Ascending aorta (tissue), 2 donors: ENCODE measurements at places on chromosomes 11 and 22. TPM values are rescaled to one million over a fixed set of nuclear protein-coding genes. Genes with fewer than 3 reads are reported as not detected.

SMTNL1 gene
- total RNA-seq: not detected

VSIG2 gene
- not detected for total RNA-seq

AHNAK gene
- total RNA-seq: 718 TPM

DNA sequence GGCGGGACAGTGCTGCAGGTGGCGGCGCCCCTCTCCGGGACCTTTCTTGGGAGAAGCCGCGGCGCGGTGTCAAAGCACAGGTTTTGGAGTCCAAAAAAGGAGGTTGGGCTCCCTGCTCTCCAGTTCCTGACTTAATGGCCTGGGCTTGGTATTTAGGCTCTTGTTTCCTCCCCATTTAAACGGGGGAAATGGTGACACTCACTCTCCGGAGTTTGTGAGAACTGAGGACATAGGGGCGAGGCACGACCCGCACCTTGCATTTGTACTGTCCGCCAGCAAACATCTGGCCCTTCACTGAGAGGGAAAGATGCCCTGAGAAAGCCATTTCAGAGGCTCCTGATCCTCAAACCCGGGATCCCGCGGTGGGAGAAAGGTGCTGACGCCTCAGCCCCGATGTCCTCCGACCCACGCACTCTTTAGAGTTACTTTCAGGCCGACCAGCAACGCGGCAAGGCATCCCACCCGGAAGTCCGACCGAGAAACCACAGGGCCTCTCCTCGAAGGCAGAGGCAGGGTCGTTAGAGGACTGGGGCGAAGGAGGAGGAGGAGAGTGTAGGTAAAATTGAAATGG is 2.9 kb upstream of the WDR74 start:
- peak overlapping the region; percentile 93 for H3K27ac ChIP-seq
- peaks cover 6% of the 10 kb centered on the region for H3K4me1 ChIP-seq
- no peaks in the 10 kb centered on the region for H3K36me3 ChIP-seq
- peak; percentile 75 for DNase-seq
- H3K27me3 ChIP-seq: no peaks in the 10 kb centered on the region

DNA sequence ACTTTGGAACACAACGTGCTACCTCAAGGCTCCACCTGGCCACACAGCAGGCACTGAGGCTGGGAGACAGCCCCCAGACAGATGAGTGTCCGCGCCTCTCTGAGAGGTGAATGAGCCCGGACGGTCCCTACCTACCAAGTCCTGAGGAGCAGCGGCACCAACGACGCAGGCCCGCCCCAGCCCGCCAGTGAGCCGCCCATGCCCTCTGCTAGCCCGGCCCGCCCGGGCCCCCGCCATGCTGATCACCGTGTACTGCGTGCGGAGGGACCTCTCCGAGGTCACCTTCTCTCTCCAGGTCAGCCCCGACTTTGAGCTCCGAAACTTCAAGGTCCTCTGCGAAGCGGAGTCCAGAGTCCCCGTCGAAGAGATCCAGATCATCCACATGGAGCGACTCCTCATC is at the start of gene DDI1:
Gene DDI1, plus strand, starts transcription at position 53 of the 400 bp plus-strand sequence. Its CDS starts 183 bp downstream, at position 236.
- no peak within 1 kb of the TSS for H3K27ac ChIP-seq
- no peaks in the 10 kb centered on the region for H3K27me3 ChIP-seq
- H3K4me1 ChIP-seq: peaks cover 3% of the 10 kb centered on the region
- no peak for DNase-seq
- no peak within 1 kb of the TSS for H3K4me3 ChIP-seq

DNA sequence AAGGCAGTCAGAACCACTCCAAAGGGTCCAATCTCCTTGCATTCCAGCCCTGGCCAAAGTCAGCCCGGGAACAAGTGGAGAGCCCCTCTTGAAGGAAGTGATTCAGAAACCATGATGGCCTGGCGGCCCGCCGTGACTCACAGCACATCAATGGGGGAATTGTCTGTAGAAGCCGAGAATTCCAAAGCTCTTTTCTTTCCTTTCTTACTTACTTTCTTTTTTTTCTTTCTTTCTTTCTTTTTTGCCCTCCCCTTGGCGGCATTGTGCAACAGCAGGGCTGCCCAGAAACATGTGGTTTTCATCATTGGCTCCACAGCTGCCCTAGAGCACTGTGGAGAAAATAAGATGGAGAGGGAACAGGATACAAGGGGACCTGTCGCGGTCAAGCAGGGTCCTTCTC is 140.2 kb upstream of the TIMP3 start:
- no peak overlapping the region for H3K27ac ChIP-seq
- peak; percentile 70 for DNase-seq
- H3K4me1 ChIP-seq: no peaks in the 10 kb centered on the region
- H3K36me3 ChIP-seq: no peaks in the 10 kb centered on the region
- H3K4me3 ChIP-seq: no peak overlapping the region

- no peaks in the 10 kb centered on the region for H3K36me3 ChIP-seq
- no peaks in the 10 kb centered on the region for H3K4me1 ChIP-seq
- no peak overlapping the region for H3K4me3 ChIP-seq
- no peak overlapping the region for H3K27ac ChIP-seq
- no peak for DNase-seq
Measured at GRCh38 chr11:16984229-16984628, 30.0 kb downstream of the PLEKHA7 start.

- H3K36me3 ChIP-seq: no peaks in the 10 kb centered on the region
- H3K27me3 ChIP-seq: no peaks in the 10 kb centered on the region
- H3K4me3 ChIP-seq: no peak overlapping the region
- no peak overlapping the region for H3K27ac ChIP-seq
- H3K4me1 ChIP-seq: no peaks in the 10 kb centered on the region
- no peak for DNase-seq
Measured at GRCh38 chr22:22750335-22751042, 106.1 kb downstream of the GGTLC2 start.

GRCh38 chr22:44599500-44600140 is 101.6 kb upstream of the RTL6 start:
- H3K36me3 ChIP-seq: no peaks in the 10 kb centered on the region
- DNase-seq: no peak
- no peaks in the 10 kb centered on the region for H3K27me3 ChIP-seq
- H3K27ac ChIP-seq: no peak overlapping the region

DNA sequence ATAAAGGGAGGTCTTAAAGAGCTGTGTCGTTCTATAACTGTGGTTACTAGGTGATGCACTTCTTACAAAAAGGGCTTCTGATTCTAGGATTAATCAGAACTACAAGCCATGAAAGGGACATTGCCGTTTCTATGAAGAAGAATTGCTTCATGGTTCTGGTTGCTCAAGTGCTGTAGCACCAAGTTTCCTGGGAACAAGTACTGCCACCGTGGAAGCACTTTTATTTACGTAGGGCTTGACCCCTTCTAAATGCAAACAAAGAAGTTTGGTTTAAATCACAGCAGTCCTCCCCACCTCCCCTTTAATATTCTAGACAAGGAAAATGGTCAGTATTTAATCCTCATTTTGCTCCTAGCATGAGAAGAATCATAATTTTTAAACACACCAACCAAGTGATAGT is 9.8 kb downstream of the YAP1 start:
- peaks cover 16% of the 10 kb centered on the region for H3K36me3 ChIP-seq
- H3K4me3 ChIP-seq: peak overlapping the region; percentile 19
- H3K27me3 ChIP-seq: no peaks in the 10 kb centered on the region
- no peak for DNase-seq
- peak overlapping the region; percentile 21 for H3K27ac ChIP-seq

- no peaks in the 10 kb centered on the region for H3K4me1 ChIP-seq
- DNase-seq: peak; percentile 37
- H3K27me3 ChIP-seq: no peaks in the 10 kb centered on the region
- H3K36me3 ChIP-seq: no peaks in the 10 kb centered on the region
- H3K4me3 ChIP-seq: no peak overlapping the region
- H3K27ac ChIP-seq: no peak overlapping the region
Measured at GRCh38 chr11:124886978-124887666, 10.5 kb downstream of the ROBO4 start.

DNA sequence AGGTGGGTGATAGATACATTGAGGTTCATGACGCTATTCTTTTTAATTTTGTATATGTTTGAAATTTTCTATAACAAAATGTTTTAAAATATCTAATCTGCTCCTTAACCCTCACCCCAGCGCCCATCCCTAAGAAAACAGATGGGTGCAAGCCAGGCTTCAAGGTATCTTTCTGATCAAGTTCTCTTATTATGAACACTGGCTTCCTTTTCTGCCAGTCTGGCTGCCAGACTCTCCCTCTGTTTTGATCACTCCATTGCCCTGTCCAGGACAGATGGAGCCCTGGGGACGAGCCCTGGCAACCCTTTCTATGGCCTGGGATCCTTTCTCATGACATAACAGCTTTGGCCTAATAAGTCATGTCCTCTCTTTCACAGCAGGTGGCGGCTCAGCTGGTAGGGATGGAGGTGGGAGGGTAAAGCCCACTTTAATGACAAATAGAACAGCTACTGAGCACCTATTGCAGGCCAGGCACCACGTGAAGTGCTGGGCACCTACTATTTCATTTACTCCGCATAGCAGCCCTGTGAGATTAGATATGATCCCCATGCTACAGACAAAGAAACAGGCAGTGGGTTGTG is 38.4 kb downstream of the DRD2 start:
- no peak for DNase-seq
- H3K4me1 ChIP-seq: no peaks in the 10 kb centered on the region
- no peaks in the 10 kb centered on the region for H3K36me3 ChIP-seq
- H3K27me3 ChIP-seq: no peaks in the 10 kb centered on the region
- H3K27ac ChIP-seq: no peak overlapping the region

DNA sequence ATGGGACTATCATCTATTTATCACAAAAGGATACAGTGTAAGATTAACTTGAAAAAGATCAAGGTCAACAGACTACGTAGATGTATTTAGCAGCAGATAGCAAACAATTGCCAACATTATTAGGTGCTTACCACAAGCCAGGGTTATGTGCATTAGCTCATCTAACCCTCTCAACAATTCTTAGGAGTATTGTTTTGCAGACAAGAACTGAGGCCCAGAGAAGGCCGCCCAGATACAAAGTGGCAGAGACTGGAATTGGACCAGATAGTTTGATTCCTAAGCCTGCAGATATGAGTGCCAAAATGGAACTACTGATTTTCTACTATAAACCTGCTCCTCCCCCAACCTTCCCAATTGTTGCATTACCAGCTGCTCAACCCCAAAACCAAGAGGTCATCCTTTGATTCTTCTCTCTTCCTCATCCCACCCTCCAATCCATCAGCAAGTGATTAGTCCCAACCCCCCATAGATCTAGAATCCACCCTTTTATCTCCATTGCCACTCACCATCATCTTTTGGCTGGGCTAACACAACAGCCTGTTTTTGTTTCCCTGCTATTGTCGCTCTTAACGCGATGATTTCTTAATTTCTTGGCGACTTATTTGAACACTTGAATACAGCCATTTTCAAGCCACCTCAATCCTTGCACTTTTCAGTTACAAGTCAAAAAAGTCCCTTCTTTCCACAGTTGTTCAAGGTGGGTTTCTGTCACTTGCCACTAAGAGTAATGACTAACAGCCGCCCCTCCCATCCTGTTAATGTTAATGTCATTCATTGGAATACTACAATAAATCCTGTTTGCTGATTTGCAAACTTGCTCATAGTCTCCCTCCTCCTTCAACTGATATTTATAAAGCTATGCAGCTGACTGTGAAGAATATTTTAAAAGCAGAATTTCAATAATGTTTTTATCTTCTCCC is 2.7 kb downstream of the TMEM123 start:
- no peak overlapping the region for H3K27ac ChIP-seq
- H3K36me3 ChIP-seq: no peaks in the 10 kb centered on the region
- DNase-seq: no peak
- H3K4me1 ChIP-seq: peaks cover 5% of the 10 kb centered on the region
- no peaks in the 10 kb centered on the region for H3K27me3 ChIP-seq

DNA sequence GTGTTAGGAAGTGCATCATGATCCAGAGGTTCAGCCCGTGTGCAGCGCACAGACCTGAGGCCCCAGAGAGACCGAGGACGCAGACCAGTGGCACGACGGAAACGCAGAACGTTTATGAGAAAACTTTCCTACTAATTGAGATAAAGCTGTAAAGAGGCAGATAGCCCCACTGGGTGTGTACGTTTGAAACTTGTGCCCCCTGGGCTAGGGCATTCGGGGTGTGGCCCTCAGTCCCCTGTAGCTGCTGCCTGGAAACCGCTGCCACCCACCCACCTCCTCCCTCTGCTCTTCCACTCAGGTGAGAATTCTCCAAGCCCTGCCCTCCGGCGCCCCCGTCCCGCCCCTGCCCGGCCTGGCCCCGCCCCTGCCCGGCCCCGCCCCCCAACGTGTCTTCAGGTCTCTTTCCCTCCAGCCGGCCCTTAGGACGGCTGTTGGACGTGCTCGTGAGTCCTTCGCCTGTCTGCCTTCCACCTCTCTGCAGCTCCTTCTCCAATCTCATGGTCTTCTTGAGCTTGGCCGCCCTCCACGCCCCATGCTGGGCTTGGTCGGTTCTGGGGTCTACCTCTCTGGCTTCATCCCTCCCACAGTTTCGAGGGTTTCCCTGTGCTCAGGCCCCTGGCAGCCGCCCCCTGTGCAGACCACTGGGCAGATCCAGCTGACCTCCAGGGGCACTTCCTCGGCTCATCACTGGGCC is 12.1 kb downstream of the MAPK8IP2 start:
- H3K27ac ChIP-seq: no peak overlapping the region
- no peak for DNase-seq
- H3K4me3 ChIP-seq: no peak overlapping the region
- no peaks in the 10 kb centered on the region for H3K27me3 ChIP-seq
- no peaks in the 10 kb centered on the region for H3K4me1 ChIP-seq

GRCh38 chr11:58845386-58845785 is 882 bp upstream of the GLYATL2 start:
- H3K4me3 ChIP-seq: no peak overlapping the region
- DNase-seq: no peak
- no peaks in the 10 kb centered on the region for H3K36me3 ChIP-seq
- no peaks in the 10 kb centered on the region for H3K27me3 ChIP-seq
- no peaks in the 10 kb centered on the region for H3K4me1 ChIP-seq

DNA sequence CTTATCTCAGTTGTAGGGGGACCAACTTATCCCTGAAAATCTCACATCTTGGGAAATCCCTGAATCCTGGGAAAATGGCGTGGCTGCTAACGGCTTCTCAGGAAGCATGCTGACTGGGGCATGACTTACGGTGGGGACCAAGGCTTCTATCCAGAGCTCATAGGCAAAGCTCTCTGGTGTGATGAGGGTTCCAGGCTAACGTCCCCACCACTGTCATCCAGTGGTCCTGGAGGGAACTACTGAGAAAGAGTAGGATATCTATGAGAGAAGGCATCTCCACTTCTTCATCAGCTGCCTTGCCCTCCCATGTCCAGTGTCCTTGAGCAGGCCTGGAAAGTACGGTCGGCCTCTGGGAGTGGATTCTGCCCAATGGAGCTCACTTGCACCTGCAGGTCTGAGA is 210.4 kb upstream of the B3GAT1 start:
- no peak for DNase-seq
- no peaks in the 10 kb centered on the region for H3K36me3 ChIP-seq
- no peak overlapping the region for H3K4me3 ChIP-seq
- H3K27me3 ChIP-seq: no peaks in the 10 kb centered on the region
- H3K4me1 ChIP-seq: no peaks in the 10 kb centered on the region

- DNase-seq: no peak
- H3K4me3 ChIP-seq: peak overlapping the region; percentile 1
Measured at GRCh38 chr22:38461057-38461413, 6.0 kb upstream of the KCNJ4 start.

DNA sequence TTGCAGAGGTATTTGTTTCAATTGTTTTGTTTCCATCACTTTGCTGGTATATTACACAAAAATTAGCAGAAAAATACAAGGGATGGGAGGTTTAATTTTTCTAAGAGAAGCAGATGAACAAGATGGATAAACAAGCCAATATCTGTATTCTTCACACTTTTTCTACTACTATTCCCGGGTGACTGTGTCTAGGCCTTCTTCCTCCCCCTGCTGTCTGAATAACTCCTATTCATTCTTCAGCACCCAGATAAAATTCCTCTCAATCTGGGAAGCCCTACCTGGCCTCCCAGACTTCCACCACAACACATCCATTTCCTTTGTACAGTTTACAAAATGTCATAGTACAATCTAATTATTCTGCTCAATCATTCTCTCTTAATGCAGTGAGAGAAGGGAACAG is 666.6 kb upstream of the TENM4 start:
- H3K4me3 ChIP-seq: no peak overlapping the region
- H3K27ac ChIP-seq: no peak overlapping the region
